Heart right ventricle (tissue), 16 donors: ENCODE measurements at places on chromosomes 6 and 20. TPM values are rescaled to one million over a fixed set of nuclear protein-coding genes. Genes with fewer than 3 reads are reported as not detected.

GRCh38 chr20:31602779-31603441, 2.2 kb upstream of the ID1 start:
- DNase-seq, result no peak

GRCh38 chr20:23114448-23115082, 28.4 kb upstream of the CD93 start:
- DNase-seq, result no peak

GRCh38 chr6:167492100-167492449, 167.2 kb downstream of the TTLL2 start:
- DNase-seq, result peak; percentile 40

- no peak for DNase-seq
Observed at GRCh38 chr20:60302875-60303274, 344.7 kb downstream of the CDH26 start.

- no peak for DNase-seq
Observed at GRCh38 chr6:7633361-7633760, 43.4 kb downstream of the SNRNP48 start.

DNA sequence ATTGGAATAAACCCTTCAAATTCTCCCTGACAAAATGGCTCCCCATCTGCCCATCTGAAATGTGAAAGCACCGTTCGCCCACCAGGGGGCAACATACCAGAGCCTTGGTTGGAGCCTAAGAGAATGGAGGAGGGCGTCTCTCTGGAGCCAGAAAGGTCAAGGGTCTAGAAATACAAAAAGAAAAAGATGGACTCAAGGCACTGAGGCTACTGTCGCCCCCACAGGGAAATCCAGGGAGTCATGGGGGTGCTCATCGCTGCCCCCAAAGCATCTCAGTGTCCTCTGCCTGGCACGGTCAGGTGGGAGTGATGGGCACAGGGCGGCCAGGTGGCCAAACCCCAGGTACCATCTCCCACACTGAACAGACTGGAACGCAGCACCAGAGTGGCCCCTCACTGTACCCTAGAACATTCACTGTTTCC, 136.3 kb downstream of the ZMYND8 start:
- peak; percentile 26 for DNase-seq

- peak; percentile 69 for DNase-seq
Observed at GRCh38 chr6:42901538-42901957, 14.3 kb upstream of the PTCRA start.

GRCh38 chr6:144488590-144488989, 203.5 kb downstream of the UTRN start:
- DNase-seq, result no peak

DNA sequence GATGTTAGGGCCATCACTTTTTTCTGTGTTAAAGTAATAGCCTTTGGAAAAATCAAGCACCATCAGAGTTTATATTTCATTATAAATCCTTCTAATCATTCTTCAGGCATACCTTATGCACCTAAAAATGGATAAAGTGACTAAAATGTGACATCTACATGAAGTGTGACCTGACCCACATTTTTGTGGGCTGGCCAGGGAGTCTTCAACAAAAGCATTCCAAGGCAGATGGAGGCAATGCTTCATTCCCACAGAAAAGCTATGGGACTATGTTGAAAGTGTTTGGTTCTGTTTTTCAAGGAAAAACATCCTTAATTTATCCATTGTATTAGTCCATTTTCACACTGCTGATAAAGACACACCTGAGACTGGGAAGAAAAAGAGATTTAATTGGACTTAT, 58.8 kb upstream of the LTV1 start:
- DNase-seq, result no peak

DNA sequence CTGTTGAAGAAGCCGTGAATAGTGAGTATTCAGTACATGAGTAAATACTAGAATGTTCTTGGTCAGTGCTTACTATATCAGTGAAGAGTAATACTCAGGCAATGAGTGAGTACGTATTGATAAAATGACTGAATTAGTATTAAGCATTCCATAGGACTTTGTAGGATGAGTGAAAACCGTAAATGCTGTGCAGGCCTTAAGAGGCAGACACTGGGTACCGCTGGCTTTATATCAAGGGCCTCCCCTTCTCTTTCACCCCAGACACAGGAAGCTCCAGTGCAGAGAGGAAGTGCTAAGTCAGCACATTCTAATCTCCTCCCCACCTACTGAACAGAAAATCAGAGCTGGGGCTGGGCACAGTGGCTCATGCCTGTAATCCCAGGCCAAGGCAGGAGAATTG, 24.2 kb downstream of the POFUT1 start:
- no peak for DNase-seq

- peak; percentile 47 for DNase-seq
Observed at GRCh38 chr6:165663736-165664558, 906 bp upstream of the PDE10A start.

DNA sequence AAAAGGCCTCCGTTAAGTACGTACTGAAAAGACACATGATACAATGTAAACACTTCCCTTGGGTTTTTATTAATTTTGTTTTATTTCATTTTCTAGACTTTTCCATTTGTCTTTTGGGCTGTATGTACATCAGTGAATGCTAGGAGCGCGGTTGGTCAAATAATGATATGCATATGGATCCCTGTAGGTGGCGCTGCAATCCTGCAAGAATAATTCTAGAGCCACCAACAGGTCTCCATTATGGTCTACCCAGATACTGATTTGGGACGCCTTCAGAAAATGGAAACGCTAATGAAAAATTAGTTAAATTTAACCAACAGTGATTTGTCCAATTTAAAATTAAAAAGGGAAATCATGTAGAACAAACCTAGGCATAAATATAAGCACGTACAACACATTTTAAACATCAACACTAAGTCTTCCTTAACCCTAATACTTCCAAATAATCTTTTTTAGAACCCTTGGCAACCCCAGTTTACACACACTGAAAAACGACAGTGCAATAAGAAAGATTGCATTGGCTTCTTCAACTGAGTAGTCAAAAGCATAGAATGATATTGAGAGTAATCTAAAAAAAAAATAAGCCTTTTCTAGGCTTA, 433.5 kb downstream of the RFPL4B start:
- DNase-seq, result peak; percentile 83

GRCh38 chr6:54254886-54255285, 53.4 kb upstream of the TINAG start:
- no peak for DNase-seq

- DNase-seq, result no peak
Observed at GRCh38 chr6:87118054-87118453, 23.1 kb upstream of the CGA start.

DNA sequence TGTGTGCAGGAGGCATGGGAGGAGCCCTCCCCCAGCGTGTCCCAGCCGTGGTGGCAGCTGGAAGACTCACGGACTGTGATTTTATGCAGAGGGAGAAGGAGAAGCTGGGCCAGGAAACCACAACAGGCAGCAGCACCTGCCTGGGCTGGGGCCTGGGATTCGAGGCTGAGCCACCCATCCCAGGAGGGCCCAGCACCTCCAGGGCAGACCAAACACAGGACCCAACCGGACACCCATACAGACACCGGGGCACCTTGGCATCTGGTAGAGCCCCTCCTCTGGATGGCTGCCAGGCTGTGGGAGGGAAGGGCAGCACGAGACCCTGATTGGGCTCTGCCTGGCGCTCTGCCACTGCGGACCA, 41.7 kb upstream of the CHRNA4 start:
- DNase-seq, result no peak

GRCh38 chr6:105272786-105273185, 93.0 kb upstream of the POPDC3 start:
- DNase-seq, result peak; percentile 17

GRCh38 chr6:150560004-150560883, 39.4 kb upstream of the PLEKHG1 start:
- DNase-seq, result no peak

DNA sequence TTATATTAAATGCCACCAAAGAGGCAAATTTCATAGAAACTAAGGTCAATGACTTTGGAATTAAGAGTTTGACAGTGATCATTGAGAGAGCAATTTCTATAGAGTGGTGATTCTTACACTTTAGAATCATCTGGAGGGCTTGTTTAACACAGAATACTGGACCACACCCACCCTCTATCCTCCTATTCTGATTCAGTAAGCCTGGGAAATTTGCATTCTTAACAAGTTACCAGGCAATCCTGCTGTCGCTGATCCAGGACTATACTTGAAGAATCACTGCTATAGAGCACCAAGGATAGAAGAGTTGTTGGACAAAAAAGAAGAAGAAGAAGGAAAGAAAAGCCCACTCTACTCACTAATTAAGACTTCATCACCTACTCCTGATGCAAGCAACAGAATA, 21.3 kb upstream of the TBX18 start:
- DNase-seq, result no peak

Gene ADAM33
- 3.8 TPM for total RNA-seq

Gene SUMO4
- 0.24 TPM for total RNA-seq

Gene PTPRT
- 0.15 TPM for total RNA-seq

Gene PPP1R16B
- total RNA-seq, result 4.5 TPM

Gene TGM2
- total RNA-seq, result 452 TPM

Gene PCK1
- 0.15 TPM for total RNA-seq
